ENCODE measurements at places on chromosomes 12 and 14.

GRCh38 chr12:3523058-3523457, 32.1 kb downstream of the PRMT8 start:
- no peak for DNase-seq

DNA sequence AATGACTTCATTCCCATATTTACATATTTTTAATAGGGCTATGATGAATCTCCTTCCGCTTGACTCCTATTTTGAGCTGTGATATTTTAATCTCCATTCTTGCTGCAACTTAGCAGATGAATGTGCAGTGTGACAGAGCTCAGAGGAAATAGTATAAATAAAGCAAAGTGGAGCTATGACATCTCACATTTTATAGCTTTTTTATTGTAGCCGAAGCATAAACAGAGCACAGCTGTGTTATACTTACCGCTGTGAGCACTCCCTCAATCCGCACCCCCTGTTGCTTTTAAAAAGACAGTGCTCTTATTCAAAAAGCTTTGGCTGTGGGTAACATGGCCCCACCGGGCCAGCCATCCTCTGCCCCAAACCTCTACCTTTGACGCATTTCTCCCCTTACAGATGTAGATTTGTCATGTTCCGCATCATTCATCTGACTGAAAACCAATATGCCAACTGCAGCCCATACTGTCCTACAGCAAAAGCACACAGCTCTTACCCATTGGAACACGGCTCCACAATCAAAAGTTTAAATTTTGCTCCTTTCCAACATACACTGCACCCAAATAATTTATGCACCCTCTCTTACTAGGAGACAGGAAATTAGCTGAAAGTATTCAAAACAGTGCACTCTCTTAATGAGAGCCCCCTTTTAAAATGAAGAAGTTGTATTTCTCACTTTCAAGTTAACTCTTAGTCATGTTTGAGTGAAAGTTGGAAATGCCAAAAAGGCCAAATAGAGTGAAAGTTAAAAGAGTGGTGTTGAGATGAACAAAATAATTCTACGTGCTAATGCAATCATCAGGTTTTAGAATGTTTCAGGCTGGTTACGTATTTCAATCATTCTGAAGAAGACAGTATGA, 429.3 kb upstream of the SOX5 start:
- no peak for DNase-seq

- no peak for DNase-seq
These were observed 51.2 kb downstream of the ARMH4 start for GRCh38 chr14:58100735-58101368.

DNA sequence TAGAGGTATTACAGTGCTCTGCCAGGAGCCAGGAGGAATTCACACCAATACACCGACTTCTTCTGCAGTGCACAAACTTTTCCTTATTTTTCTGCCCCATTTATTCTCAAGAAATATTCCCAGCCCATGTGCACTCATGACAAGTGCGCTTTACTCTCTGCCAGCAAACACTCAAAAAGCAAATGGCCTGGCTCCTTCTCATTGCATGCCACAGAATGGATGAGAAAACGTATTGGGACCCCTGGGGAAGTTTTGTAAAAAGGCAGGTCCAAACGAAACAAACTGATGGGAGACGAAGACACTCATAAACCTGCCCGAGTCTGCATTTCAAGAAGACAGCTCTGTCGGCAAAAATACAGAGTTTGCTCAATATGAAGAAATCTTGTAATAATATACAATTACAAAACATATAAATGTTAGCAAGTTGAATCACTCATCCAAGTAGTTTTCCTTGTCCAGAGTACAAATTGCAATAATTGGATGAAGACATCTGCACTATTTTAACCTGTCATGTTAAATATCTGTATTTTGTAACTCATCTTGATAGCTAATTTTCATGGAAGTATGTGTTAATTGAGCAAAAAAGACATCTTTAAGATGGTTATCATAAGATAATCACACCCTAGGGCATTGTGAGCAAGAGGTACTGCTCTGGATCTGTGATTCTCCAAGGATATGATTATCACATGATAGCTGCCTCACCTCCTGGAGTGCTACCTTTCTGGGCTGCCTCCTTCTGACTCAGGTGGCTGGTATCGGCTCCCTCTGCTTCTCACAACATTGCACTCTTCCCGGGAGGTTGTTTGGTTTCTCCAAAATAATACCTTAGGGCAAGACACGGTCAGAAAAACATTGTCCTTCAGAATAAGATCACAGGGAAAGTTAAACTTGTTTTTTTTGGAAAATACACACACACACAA, 260.8 kb upstream of the G2E3 start:
- no peak for DNase-seq

DNA sequence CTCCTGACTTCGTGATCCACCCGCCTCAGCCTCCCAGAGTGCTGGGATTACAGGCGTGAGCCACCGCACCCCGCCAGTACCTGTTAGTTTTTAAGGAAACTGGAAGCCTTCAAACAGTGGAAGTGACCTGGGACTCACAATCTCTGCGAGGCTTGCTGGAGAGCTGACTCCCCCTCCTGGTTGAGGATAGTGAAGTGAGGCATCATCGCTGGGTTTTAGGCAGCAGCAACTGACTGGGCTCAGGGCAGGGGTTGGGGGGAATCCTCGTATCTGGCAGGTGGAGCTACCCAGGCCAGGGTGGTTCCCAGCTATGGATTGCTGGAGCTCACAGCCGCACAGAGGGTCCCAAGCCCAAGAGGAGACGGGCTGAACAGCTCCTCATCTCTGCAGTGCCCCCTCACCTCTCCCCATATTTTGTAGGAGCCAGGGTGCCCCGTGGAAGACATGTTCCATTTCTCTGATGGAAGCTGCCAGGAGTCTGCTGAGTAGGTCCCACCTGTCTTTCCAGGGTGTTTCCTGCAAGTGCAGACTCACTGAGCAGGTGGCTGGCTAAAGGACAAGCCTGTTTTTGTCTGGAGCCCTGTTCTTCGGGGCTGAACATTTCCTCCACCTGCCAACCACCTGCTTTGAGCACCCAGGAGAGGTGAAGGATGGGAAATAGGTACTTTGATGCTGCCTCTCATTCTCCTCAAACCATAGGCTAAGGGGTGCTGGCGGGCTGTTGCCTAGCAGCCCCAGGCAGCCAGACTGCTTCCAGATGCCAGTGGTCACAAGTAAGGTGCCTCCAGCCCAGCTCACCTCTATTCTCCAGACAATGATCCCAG, 3.1 kb downstream of the AVIL start:
- DNase-seq = no peak

DNA sequence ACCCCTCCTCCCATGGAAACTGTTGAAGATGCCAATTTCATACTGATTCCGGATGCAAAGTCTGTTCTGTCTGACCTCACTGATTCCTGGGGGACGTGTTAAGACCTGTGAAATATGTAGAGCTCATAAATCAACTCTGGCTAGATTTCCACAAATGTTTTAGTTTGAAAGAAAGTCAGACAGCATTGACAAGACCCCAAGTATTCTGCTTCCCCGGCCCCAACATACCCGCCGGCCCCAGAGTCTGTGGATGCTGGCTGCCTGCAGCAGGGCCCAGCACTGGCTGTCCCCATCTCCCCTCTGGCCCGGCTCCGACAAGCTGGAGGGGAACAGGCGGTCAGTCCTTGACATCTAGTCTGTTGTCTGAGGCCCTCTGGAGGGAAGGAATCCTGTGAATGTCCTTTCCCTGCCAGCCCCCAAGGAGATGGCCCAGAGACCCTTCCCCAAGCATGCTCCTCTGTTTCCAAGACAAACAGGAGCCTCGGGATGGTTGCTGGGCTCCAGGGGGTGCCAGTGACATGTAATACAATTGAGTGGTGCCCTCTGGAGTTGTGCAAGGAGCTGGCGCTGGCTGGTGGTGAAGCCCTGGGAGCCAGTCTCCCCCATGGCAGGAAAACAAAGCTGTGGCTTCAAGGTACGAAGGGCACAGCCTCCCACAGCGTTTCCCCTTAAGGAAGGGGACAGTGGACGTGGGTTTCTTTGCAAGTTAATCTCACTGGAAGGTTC, 22.3 kb downstream of the FBLN5 start:
- no peak for DNase-seq

GRCh38 chr14:104892531-104893434, 27.7 kb downstream of the CEP170B start:
- no peak for DNase-seq

- DNase-seq = no peak
These were observed 197.0 kb downstream of the DAD1 start for GRCh38 chr14:22391908-22392565.

DNA sequence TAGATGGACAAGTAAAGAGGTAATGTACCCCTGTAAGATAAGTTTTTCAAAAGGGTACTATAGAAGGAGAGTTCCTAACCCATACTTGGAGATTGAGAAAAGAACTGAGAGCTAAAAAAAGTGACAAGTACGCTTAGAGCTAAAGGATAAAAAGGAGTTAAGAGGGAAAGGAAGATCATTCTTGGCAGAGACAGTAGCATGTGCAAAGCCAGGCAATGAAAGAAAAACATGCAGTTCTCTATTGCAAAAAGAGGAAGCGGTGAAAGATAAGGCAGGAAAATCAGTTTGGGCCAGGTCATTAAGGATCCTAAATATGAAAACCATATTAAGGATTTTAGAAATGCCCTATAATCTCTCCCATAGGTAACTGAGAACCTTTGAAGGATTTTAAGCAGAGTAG, 500.4 kb upstream of the GARIN6 start:
- DNase-seq = no peak

DNA sequence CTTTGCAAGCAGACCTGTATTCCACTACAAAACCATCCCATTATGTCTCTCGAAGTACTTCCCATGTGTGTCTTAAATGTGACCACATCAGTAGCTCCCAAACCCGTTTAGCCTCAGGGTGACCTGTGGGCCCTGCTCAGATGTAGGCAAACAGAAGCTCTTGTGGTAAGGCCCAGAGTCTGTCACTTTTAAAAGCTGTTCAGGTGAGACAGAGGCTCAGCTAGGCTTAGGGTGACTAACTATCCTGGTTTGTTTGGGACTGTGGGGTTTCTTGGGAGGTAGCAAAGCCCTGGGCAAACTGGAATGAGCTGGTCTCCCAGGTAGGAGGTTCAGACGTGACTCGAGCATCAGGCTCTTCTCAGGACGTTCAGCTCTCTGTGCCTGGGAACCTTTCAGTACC, 64.5 kb upstream of the VASH1 start:
- no peak for DNase-seq

DNA sequence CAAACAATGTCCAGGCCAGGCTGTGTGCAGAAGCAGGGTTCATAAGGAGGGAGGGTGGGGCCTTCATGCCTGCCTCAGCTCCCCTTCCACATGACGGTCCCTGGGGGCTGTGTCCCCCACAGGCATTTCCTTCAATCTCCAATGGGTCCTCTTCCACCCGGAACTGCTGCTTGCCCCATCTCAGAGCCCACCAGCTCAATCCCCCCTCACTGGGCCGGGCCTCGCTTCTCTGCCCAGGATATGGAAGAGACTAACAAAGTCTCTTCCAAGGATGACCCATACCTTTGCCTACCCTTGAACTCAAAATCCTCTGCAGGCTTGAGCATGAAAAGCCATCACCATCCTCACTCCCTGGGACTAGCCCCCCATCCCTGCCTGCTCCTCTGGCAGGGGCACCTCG, 28.4 kb upstream of the FAM181A start:
- DNase-seq = no peak

GRCh38 chr14:104100171-104101085, 14.9 kb downstream of the ASPG start:
- no peak for DNase-seq

GRCh38 chr14:73720636-73721035, 6.5 kb upstream of the PNMA1 start:
- no peak for DNase-seq

GRCh38 chr14:99028041-99028440, 244.0 kb downstream of the BCL11B start:
- DNase-seq = no peak

- no peak for DNase-seq
These were observed 1.8 kb downstream of the PXMP2 start for GRCh38 chr12:132689227-132689626.

DNA sequence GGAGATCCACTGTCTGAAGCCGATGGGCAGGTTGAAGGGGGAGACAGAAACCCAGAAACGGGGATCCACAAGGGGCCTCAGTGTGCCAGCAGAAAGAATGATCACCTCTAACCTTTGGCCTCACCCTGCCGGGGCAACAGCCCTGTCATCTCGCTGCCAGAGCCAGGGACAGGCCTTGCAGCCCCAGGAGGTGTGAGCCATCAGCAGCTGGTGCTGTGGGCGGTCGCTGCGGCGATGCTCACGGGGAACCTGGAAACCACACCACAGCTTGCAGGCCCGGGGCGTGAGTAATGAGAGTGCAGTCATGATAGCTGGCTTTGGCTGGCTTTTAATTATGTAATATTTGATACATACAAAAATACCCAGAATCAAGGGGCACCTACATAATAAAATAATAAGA, 4.7 kb upstream of the TTC7B start:
- DNase-seq = peak; percentile 87

DNA sequence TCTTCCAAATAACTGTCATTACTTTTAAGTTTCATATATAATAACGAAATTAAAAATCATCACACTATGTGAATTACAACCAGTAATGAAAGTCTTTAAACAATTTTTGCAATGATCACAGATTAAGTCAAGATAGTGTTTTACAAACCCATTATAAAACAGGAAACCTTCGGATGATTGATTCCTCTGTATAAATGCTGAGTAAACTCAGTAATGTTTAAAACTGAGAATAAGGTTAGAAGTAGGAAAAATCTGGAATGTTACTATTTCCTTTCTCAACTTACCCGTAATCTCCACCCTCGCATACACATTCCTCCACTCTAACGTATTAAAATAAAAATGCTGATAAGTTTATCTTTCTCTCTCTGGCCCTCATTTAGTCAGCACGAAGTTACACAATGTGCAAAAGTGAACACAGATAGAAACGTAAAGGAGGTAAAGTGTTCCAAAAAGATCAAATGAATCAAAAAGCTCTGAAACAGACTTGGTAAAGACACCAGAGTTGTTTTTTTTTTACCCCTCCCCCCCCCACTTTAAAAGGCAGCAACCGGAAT, 1.6 kb downstream of the ZFC3H1 start:
- DNase-seq = no peak

- DNase-seq = no peak
These were observed 77.1 kb upstream of the PLXNC1 start for GRCh38 chr12:94071258-94071657.

- DNase-seq = no peak
These were observed 49.1 kb downstream of the NCOR2 start for GRCh38 chr12:124518051-124518932.

DNA sequence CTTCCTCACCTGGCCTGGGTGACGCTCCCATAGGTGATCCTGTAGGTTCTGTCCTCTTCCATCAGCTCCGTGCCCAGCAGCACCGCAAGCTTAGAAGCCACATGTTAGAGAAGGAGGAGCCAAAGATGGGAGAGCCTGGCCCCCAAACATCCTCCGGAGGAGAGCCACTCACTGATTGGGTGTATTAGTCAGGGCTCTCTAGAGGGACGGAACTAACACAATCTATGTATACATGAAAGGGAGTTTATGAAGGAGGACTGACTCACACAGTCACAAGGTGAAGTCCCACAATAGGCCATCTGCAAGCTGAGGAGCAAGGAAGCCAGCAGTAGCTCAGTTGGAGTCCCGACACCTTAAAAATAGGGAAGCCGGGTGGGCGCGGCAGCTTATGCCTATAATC, 1273.1 kb upstream of the TMEM132C start:
- no peak for DNase-seq

All from activated CD8-positive, alpha-beta memory T cell treated with anti-CD3 and anti-CD28 coated beads, Interleukin-2, amount 10 ng/mL, durations not matched to agents 7 days and 5 days (primary cell).